ENCODE measurements at places on chromosomes 16 and 17.

GRCh38 chr17:15955793-15956541, 11.0 kb downstream of the ADORA2B start:
- no peak for DNase-seq

- no peak for DNase-seq
These were observed 28.1 kb downstream of the WSCD1 start for GRCh38 chr17:6098050-6098822.

DNA sequence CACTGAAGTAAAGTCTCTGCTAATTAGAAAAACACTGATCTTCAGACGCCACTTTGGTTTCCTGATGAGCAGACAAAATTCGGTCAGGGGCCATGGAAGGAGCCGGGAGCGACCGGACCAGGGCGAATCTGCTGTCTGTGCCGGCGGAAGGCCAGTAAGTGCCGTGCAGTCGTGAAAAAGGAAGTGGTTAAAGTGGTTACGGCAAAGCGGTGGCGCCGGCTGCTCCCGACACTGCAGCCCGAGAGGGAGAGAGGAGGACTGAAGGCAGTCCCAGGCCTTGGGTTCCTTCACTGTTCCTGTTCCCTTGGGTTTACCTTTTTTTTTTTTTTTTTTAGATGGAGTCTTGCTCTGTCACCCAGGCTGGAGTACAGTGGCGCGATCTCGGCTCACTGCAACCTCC, 17.3 kb upstream of the HEXD start:
- DNase-seq, result no peak

GRCh38 chr17:9899280-9900043, 5.6 kb downstream of the RCVRN start:
- DNase-seq, result no peak

All from stimulated activated CD4-positive, alpha-beta T cell treated with anti-CD3 and anti-CD28 coated beads, Interleukin-1b, Interleukin-23, amount 100 ng/mL, for 1 hour (primary cell).